ENCODE measurements at places on chromosomes 13 and 19.

DNA sequence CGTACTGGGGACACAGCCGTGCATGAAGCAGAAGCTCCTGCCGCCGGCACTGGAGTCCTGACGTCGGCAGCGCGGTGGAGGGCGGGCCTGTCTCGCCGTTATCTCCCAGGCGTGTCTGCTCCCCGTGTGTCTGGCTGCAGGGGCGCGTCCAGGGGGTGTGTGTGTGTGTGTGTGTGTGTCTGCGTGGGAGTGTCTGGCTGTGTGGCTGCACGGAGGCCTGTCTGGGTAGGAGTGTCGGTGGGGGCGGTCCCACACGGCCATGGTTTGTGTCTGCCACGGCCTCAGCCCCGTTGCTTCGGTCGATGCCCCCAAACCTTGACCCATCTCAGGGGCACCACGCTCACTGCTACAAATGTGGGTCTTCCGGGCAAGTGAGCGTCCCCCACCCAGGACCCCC, 18.3 kb downstream of the ARID3A start:
- DNase-seq: no peak

GRCh38 chr13:33782631-33783030, 35.3 kb upstream of the RFC3 start:
- DNase-seq: no peak

DNA sequence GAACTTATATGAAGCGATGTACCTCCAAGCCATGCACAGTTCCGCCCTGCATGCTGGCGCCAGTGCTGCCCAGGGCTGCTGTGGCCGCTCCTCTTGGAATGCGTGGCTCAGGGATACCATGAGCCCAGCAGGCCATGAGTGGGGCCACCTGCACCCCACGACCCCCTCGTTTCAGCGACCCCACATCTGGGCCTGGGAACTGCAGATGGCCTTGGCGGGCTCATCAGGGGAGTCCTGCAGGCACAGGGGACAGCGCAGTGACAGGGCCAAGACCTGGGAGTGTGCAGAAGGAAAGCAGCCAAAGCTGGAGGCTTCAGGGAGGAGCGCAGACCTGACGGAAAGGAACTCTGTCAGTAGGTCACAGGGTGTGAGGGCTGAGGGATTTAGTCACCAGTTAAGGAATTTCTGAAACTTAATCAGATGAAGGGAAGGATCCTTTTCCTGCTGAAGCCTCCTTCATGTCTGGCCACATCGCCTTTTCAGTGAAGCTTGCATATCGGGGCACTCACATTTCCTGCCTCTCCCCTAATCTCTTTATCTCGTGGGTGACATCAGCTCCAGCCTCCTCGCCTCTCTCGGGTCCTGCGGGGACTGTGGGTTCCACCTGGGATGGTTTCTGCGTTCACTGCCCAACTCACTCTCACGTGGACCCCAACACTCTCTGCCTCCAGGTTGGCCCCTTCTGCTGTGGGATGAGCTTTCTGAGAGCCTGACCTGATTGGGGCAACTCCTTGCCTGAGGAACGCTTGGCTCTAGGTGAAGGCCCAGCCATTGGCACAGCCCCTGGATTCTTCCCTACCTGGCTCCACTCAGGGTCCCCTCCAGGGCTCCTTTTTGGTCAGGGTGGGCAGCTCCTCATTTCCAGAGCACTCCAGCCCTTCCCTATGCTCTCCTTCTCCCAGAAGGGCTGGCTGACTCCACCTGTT, 123.5 kb downstream of the CRYL1 start:
- DNase-seq: no peak

DNA sequence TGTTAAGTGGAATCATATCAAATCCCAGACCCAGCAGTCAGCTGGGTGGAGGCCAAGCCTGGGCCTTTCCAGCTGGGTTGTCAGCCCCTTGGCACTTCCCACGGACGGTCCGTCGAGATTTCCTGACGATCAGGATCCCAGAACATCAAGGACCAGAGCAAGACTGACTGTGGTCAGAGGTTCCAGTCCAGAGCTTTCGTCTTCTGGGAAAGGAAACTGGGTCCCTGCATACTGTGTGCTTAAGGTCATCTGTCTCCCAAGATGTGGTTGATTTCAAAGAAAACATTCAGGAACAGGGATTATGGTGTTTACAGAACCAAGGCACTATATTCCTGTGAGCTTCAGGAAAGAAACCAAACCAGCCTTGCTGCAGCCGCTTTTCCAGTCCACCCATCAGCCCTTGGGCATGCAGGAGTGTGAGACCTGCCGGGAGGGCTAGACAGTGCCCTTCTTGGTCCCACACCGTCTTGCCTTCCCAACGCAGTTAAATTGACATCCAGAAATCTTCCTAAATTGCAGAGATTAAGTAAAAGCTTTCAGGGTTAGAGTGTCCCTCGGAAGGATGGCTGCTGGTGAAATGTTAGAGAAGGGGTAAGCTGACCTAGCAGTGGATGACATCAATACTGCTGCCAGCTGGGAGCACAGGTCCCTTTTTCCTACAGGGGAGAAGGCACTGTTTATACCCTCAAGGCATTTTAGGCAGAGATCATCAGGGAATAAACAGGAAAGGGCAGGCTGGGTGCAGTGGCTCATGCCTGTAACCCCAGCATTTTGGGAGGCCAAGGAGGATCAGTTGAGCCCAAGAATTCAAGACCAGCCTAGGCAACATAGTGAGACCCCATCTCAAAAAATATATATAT, 5.0 kb upstream of the C19orf33 start:
- no peak for DNase-seq

DNA sequence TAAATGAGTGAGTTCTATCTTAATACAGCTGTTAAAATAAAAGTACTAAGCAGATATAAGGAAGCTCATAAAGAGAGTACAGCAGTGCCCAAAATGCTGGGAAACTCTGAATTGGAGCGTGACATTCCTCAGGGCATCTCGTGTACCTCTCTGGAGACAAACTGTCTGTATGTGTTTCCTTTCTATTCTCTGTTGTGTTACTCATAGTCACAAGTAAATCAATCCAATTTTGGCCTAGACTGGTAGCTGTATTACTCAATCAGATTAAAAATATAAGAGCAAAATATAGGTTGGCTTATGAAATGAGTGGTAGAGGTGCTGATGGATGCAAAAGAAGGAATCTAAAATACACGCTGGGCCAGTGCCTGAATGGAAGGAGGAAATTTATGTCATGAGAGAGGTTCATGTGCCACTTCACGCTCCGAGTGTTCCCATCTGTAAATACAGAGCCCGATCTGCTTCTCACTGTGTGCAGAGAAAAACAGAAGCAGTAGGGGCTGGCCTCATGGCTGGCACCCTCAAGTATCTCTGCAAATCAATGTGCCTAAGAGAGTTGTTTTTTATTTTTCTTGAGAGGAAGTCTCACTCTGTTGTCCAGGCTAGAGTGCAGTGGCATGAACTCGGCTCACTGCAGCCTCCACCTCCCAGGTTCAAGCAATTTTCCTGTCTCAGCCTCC, 58.7 kb upstream of the RGCC start:
- no peak for DNase-seq

DNA sequence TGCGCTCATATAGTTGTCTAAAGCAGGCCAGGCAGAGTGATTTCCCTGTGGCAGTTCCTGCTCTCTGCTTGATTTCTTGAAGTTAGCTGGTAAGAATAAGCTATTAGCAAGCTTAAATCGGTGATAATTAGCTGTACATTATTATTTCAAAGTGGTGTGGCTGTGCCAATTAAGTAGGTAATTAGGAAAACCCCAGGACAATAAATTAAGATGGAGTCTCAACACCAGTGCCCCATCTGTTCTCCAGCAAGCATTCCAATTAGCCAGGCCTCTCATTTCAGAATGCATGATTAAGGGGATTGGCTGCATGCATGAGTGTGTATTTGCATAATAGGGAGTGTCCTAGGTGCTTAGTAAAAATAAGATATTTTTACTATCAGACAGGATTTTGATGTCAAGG, 342.3 kb downstream of the GPC5 start:
- DNase-seq: no peak

DNA sequence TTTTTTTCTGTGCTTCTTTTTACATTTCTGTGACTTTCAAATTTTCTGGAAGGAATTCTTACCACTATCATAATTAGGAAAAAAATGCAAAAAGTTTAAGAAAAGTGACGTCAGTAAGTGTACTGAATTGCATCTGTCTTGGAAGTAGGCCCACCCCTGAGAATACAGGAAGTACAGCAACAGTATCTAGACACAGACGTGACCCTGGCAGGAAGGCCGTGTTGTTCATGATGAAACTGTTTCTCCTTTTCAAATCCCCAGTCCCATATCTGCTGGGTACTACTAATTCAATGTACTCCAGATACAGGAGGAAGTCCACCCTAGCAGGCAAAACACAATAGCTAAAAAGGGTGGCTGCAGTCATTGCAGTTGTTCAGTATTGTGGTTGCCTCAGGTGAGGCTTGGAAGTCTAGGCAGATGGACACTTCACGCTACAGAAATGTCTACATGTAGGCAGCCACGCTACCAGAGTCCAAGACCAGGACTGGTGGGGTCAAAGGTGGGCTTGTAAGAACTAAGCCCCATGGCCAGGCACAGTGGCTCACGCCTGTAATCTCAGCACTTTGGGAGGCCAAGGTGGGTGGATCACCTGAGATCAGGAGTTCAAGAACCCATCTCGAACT, 49.6 kb upstream of the MED4 start:
- peak; percentile 57 for DNase-seq

GRCh38 chr19:48489608-48490216, 20.5 kb downstream of the CYTH2 start:
- DNase-seq: no peak

- no peak for DNase-seq
Observed at GRCh38 chr13:106117035-106117434, 418.4 kb downstream of the EFNB2 start.

DNA sequence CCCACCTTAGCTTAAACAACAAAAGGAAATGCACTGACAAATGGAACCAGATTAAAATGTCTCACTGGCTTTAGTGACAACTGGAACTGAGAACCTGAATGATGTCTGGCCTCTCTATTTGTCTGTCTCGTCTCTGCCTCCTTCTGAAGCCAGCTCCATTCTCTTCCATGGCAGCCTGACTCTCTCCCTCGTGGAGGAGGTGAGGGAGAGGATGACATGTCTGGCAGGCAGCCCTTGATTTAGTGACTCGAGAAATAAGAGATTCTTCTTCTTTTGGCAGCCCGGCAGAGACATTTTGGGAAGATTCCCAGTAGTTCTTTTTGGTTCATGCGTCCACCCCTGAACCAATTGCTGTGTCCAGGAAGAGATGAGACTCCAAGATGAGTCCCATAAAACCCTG, 131.7 kb downstream of the KLF5 start:
- no peak for DNase-seq

DNA sequence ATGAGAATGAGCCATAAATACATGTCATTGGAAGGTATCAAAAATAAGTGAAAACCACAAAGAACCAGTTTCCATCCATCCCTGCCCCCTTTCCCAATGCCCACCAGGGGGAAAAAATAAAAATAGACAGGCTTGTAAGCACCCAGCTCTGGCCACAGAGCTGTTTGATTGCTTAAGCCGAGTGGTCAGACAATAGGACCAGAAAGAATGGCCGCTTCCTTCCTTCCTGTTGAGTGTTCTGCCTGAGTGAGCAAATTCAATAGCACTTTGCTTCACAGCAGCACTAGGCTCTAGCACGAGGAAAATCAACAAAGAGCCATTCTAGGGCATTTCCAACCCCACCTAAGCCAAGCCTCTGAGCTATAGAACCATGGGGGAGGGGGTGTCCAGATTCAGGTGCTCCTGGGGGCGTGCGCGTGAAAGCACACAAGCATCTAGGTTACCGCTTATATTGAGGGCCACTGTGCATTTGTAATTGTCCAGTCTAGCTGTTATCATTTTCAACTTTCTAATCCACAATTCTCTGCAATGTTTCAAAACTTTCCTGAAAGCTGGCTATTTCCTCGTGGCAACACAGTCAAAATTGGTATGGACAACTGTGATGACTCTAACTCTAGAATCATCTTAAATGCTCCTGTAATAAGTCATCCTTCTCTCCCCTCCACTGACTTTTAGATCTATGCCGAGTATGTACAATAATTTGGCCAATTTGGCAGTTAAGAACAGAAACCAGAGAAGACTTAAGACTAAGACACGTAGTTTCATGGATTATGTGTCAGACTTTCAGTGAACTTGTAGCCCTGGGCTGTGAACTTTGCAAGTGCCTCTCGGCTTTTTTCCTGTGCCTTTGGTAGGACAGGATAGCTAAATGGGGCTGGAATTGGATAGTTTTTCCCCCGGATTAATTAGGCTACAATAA, 64.3 kb downstream of the SPRY2 start:
- peak; percentile 61 for DNase-seq

- DNase-seq: no peak
Observed at GRCh38 chr13:93603043-93603442, 376.4 kb downstream of the GPC6 start.

GRCh38 chr19:46221981-46222610, 7.4 kb upstream of the IGFL1 start:
- no peak for DNase-seq

- no peak for DNase-seq
Observed at GRCh38 chr19:14187561-14187960, 18.4 kb downstream of the ADGRL1 start.

DNA sequence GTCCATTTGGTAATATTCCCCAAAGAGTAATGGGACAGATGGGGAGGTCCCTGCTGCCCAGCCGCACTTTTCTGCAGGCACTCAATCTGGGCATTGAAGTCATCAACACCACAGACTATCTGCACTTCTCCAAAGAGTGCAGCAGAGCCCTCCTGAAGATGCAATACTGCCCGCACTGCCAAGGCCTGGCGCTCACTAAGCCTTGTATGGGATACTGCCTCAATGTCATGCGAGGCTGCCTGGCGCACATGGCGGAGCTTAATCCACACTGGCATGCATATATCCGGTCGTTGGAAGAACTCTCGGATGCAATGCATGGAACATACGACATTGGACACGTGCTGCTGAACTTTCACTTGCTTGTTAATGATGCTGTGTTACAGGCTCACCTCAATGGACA, 295.0 kb downstream of the GPC5 start:
- no peak for DNase-seq

GRCh38 chr19:34428549-34429285, 536 bp downstream of the UBA2 start:
- DNase-seq: peak; percentile 11

DNA sequence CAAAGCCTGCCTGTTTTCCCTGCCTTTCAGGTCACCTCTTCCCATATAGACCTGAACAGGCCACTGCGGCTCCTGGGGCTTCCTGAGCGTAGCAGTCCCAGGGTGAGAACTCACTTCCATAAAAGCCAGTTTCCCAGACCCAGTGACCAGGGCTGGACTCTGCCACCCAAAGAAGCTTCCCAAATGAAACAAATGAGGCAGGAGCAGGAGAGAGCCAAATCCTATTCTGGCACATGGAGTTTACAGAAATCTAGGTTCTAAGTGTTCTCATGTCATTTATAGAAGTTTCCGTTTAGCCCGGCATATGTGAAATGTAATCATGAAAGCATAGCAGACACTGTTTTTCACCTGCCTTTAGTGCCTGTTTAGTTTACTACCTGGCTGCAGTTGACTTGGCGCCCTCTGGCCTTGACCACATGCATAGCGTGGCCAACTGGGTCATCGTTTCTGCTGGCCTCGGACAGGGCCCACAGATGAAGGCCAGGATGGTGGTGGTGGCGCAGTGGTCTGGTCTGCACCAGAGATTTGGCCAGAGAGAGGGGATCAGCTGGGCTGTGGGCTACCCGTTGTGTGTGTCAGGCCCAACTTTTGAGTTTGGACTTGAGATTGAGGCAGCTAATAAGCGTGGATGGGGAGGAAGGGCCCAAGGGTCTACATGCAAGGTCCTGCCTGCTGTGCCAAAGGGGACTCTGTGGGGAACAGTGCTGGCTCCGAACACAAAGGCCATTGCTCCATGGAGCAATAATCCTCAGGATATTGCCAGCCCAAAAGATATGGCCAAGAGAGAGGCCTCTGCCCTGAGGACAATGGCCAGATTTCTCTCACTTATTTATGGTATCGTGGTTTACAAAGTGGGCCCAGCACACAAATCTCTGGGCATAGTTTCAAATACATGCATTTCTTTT, 43.3 kb downstream of the NFIX start:
- no peak for DNase-seq
